Activated T-cell treated with anti-CD3 and anti-CD28 coated beads, Interleukin-2, amount 50 U/mL, for 1 hour (primary cell): ENCODE measurements at places on chromosomes 1 and 21.

GRCh38 chr1:216183007-216183406 is 240.2 kb downstream of the USH2A start:
- no peak for DNase-seq

GRCh38 chr1:38153778-38154470 is 107.3 kb upstream of the POU3F1 start:
- DNase-seq: no peak

- DNase-seq: no peak
Observed at GRCh38 chr1:192628396-192629057, 7.4 kb upstream of the RGS13 start.

GRCh38 chr1:82446955-82447354 is 646.2 kb downstream of the ADGRL2 start:
- no peak for DNase-seq

DNA sequence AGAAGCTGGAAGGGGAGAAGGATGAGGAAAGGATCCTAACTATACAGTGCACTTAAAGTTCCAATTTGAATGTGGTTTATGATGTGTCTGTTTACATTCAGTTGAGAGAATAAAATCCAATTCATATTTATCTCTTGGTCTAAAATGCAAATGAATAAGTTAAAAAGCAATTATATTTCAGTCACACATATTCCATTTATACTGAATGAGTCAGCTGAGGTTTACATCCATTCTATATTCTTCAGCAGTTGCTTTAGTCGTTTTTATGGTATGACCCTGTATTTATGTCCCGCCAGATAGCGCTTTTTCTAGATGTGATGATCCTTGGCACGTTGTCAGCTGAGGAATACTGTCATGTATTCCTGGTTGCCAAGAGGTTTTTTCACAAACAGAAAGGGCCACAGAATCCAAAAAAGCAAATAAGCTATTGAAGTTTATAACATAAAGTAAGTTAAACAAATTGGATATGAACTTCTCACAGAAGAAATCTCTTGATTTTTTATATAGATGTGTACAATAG is 866.2 kb downstream of the NCAM2 start:
- no peak for DNase-seq

GRCh38 chr1:238329671-238330070 is 438.9 kb upstream of the ZP4 start:
- DNase-seq: no peak

DNA sequence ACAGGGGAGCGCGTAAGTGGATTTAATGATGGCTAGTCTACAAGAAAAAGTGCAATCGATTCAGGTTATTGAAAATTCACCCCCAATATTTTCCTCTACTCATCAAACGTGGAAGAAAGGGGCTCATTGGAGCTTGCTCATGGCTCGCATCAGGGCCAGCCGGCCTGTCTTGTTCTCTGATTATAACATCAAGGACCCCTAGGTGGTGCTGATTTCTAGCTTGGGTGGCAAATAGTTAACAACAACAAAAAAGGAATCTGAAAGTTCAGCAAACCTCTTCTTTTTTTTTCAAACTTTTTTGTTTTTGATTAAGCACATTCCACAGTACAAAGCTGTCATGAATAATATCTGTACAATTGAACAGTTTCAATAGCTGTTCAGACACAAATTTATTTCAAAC is 35.8 kb upstream of the SOD1 start:
- no peak for DNase-seq

- no peak for DNase-seq
Observed at GRCh38 chr1:183931646-183932271, 105.8 kb downstream of the COLGALT2 start.

DNA sequence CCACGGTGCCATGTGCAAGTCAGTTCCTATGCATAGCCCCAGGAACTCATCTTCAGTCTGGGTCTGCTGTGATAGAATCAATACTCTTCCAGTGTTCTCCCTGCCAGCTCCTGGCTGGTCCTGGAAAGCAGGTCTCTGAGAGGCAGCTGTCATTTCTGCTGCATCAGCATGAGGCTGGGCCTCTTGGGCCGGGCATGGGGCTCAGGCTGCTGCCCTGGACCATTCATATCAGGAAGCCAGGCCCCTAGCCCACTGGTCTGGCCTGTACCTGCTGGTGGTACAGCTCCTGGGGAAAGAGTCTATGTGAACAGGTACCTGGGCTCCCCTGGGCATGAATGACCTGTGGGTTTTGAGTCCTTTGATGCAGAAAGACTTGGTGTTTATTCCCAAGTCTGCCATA is 173.6 kb upstream of the CSF3R start:
- DNase-seq: no peak

- DNase-seq: no peak
Observed at GRCh38 chr21:21200103-21200938, 202.1 kb downstream of the NCAM2 start.

DNA sequence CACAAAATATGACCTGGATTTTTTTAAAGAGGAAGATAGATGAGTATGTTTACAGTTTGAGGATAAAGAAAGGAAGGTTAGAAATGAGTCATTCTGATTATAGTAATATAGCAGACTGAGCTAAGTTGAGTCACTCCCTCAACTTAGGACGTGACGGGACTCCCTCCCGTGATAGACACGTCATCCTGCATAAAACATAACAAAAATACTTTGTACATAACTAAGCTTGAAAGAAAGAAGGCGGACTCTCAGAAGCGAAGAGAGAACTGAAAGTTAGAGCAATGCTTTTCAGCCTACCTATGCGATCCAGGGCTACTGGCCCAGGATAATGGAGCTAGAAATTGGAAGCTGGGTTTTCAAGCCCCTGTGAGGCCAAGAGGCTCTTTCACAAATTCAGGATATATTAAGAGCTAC is 53.0 kb upstream of the DESI2 start:
- DNase-seq: no peak

DNA sequence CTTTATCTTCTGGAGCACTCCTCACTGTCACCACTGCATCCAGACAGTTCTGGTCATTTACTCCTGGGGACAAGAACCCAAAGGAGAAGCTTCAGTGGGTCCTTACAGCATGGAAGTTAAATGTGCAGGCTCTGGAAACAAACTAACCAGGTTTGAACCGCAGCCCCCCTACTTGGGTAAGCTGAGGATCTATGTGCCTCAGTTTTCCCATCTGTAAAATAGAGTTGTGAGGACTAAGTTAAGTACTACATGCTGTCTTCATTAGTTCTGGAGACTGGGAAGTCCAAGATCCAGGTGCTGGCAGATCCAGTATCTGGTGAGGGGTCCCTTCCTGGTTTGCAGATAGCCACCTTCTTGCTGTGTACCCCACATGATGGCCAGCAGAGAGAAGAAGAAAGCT is 8.0 kb upstream of the ATP1A2 start:
- DNase-seq: no peak

DNA sequence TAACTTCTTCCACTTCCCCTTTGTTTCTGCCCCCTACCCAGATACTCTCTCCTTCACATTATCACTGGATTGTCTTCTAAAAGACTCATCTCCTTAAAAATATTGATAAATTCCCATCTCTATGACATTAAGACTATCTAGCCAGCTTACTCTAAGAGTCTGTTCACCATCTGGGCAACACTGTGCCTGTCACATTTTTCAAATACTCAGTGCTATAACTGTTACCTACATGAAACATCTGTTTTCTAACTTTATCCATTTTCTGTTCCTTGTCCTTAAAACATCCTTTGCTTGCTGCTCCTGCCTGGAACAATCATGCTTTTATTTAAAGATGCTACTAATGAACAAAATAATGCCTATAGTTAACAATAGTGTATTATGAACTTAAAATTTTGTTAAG is 81.4 kb downstream of the NCAM2 start:
- no peak for DNase-seq

GRCh38 chr1:50955116-50955515 is 5.0 kb downstream of the FAF1 start:
- no peak for DNase-seq

DNA sequence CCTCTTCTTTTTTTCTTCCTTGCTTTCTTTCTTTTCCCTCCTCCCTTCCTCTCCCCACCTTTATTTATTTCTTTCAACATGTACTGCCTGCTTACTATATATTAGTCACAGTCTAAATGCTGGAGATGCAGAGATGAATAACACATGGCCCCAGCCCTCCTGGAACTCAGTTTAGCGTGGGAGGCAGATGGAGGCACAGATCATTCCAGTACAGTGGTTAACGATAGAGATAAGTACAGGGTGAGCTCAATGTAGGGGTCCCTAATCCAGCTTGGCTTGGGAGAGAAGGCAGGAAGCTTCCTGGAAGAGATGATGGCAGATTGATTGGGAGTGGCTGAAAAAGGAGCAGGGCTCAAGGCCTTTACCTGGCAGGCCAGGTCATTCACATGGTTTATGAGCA is 55.6 kb upstream of the PPP2R5A start:
- DNase-seq: no peak

GRCh38 chr1:52360595-52360968 is 5.4 kb downstream of the CC2D1B start:
- no peak for DNase-seq

DNA sequence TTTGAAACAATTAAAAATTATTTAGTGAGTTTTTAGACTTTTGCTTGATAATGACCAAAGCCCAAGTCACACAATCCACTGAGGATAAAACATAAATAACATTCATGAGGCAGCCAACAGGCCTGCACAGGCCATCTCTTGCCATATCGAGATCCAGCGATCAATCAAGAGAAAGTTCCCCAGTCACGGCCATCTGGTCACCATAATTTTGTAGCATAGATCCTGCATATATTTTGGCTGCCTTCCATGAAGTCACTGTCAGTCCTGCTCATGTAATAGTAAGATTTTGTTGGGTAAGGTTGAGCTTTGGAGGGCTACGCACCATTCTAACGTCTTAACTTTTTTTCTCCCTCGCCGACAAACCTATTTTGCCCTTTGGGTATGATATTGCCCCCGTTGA is 17.5 kb downstream of the KPNA6 start:
- no peak for DNase-seq

GRCh38 chr1:62311473-62311943 is 7.7 kb downstream of the KANK4 start:
- DNase-seq: no peak

- DNase-seq: no peak
Observed at GRCh38 chr21:45382697-45382997, 22.3 kb upstream of the COL18A1 start.

DNA sequence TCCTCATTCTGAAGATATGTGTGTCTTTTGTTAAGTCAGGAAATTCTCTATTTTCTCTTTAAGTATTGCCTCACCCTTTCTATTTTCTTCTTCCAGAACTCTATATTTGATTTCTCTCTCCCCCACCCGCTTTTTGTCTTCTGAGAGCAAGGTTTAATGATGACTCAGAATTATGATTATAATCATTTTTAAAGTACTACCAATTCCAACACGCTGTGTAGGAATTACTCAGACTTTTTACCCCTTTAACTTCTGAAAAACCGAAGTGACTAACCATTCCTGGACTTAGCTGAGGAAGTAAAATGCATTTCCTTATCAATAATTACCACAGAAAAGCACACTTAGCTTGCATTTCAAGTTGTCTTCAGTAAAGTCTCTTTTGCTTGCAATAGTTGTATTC is 20.8 kb upstream of the SCYL3 start:
- no peak for DNase-seq

DNA sequence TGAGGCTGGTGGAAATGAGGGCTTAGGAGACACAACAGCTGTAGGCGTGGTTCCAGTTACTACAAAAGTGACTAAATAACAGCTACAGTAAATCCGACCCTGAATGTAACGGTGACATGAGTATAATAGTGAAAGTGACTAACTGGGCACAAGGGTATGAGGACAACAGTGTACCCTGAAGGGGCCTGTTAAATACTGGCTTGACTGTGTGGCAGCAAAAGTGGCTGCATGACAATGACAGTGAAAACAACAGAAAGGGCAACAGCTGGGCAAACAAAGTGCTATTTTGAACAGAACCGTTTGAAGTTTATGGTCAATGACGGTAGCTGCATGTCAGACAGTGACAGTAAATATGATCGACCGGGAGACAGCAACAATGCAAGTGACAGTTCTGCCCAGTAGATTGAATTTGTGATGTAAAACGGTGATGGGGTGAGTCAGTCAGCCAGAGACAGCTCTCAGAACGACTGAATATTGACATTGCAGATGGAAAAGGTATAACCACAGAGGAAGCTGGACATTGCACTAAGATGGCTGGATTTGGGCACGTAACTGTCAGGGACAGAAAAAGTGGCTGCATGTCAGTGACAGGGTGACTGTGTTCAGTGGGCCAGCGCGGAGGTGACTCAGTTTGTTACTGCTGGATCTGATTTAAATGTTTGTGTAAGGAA is 1.2 kb upstream of the ZBTB40 start:
- DNase-seq: no peak

- no peak for DNase-seq
Observed at GRCh38 chr1:93490357-93490756, 42.4 kb downstream of the FNBP1L start.

- no peak for DNase-seq
Observed at GRCh38 chr1:1221887-1222574, 8.1 kb upstream of the TNFRSF4 start.

DNA sequence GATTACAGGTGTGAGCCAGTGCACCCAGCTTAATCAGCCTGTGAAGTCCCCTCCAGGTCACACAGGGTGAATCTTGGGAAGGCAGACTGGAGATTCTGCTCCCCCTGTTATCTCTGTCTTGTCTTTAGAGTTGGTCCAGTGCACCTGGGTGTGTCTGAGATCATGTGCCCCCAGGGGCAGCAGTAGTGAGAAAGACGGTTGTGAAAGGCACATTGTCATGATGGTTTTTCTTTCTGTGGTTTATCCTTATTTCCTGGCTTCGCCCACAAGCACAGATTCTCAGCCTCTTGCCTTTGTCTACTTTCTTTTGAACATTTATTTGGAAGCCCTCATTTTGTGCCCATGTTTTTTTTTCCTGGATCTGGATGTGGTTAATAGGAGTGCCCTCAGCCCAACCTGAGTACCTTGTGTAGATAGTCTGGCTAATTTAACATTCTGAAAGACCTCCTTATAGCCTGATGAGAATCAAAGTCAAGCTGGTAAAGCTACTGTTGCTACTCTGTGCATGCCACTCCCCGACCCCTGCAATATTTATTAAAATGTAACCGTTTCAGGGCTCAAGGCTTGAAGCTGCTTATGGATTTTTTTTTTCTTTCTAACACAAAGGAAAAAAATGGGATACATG is 23.7 kb downstream of the UCK2 start:
- no peak for DNase-seq

DNA sequence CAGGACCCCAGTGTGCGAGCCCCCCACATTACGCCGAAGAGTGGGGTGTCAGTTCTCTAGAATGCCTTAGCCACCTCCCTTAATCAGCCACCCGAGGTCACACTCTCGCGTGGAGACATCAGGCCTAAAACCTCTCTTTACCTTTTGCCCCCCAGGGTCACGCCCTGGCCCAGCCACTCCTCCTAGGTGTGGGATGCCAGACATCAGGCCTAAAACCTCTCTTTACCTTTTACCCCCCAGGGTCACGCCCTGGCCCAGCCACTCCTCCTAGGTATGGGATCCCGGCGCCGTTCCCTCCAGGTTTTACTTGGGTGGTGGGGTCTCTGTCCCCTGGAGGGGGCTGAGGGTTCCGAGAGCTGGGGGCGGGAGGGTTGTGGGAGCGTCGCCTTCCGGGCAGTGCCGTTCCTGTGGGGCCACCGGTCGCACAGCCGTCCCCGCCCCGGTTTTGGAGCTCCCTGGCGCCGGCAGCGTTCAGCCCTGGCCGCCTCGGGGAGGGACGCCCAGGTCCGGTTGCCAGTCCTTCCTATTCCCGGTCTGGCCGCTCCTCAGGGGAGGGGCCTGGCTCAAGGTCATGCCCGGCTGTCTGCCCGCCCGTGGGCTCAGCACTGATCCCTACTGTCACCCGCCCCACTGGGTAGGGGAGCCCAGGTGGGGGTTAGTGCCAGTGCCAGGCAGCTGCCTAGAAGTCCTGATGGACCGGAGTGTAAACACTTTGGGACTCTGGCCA is 882 bp downstream of the VPS13D start:
- DNase-seq: peak; percentile 38

GRCh38 chr21:38439426-38439825 is 58.9 kb downstream of the ERG start:
- DNase-seq: no peak
